ENCODE measurements at places on chromosomes 13 and 19.

GRCh38 chr13:95360464-95361097 lies 59.3 kb upstream of the ABCC4 start:
- DNase-seq = peak; percentile 13

DNA sequence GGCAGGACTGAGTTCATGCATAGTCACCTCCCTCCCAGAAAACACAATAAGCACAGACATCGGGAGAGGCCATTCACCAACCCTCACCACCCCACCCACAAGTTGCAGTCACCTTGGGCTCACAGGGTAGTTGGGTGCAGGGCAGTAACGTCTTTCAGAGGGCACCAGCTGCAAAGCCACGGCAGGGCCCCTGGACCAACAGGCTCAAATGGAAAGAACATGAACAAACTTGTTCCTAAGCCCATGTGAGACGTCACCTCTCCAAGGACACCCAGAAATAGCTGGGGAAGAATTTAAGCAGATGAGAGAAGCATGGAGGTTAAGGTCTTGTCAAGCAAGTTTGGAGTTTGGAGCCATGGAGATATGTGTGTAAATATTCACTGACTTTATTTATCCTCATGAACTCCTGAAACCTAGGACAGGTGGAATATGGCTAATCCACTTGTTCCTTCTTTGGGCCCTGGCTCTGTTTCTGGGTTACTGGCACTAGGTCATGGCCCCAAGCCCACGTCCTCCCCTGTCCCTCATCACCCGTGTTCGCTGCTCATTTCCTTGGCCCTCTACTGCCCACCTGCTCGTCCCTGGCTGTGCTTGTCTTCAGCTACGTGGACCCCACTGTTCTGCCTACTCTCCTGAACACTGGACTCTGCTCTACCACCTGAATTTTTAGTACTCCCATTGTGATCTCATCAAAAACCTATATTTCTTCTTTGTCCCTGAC lies 40.4 kb downstream of the SACS start:
- no peak for DNase-seq

GRCh38 chr19:43148233-43148632 lies 38.1 kb downstream of the PSG5 start:
- peak; percentile 66 for DNase-seq

GRCh38 chr13:98766697-98767096 lies 14.2 kb upstream of the SLC15A1 start:
- DNase-seq = no peak

DNA sequence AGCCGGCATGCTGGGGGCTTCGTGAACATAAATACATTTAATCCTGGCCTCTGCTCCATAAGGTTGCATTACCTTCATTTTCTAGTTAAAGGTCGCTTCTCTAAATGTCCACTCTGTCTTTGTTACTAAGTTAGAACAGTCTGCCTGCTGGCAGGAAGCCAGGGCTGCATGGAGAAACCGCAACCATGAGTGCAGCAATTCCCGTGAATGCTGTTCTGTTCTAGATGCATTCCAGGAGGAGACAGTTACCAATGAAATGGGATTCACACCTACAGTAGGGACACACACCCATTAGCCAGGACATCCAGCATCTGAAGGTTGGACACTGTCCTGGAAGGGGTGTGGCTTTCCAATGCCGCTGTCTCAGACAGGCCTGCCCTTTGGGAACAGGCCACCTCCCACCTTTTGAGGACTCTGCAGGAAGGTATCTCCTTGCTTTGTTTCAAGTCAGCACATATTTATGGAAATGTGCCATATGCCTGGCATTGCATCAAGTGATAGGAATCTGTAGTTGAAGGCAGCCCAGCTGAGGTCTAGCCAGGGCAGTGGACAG lies 129.7 kb downstream of the SLC7A1 start:
- peak; percentile 68 for DNase-seq

GRCh38 chr13:98912846-98913245 lies 65.0 kb downstream of the DOCK9 start:
- no peak for DNase-seq
